Small intestine (tissue), 16 donors: ENCODE measurements at places on chromosomes 5 and 9. TPM values are rescaled to one million over a fixed set of nuclear protein-coding genes. Genes with fewer than 3 reads are reported as not detected.

Gene RGS3
- polyA plus RNA-seq = 23.0 TPM

DNA sequence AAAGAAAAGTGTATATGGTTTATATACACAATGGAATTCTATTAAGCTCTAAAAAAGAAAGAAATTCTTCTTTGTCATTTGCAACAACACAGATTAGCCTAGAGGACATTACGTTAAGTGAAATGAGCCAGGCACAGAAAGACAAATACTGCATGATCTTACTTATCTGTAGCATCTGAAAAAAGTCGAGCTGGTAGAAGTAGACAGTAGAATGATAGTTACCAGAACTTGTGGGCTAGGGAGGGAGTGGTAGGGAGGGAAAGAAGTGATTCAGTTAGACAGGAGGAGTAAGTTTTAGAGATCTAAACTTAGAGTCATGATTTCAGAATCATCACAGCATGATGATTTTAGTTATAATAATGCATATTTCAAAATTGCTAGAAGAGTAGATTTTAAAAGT, 184.6 kb downstream of the TLE4 start:
- H3K4me1 ChIP-seq = no peaks in the 10 kb centered on the region
- H3K36me3 ChIP-seq = no peaks in the 10 kb centered on the region
- H3K27me3 ChIP-seq = no peaks in the 10 kb centered on the region
- DNase-seq = no peak
- H3K27ac ChIP-seq = no peak overlapping the region

Gene NXNL2
- polyA plus RNA-seq = not detected

Gene MARVELD2
- polyA plus RNA-seq = 52.2 TPM

- H3K4me3 ChIP-seq = no peak overlapping the region
- DNase-seq = no peak
- no peaks in the 10 kb centered on the region for H3K27me3 ChIP-seq
- H3K27ac ChIP-seq = no peak overlapping the region
Observed at GRCh38 chr5:99945478-99946442, 589.4 kb upstream of the FAM174A start.

GRCh38 chr5:39337252-39337915, 26.9 kb downstream of the C9 start:
- no peak overlapping the region for H3K4me3 ChIP-seq
- H3K27ac ChIP-seq = no peak overlapping the region
- H3K36me3 ChIP-seq = no peaks in the 10 kb centered on the region

Gene ELOVL7
- polyA plus RNA-seq = 21.8 TPM

DNA sequence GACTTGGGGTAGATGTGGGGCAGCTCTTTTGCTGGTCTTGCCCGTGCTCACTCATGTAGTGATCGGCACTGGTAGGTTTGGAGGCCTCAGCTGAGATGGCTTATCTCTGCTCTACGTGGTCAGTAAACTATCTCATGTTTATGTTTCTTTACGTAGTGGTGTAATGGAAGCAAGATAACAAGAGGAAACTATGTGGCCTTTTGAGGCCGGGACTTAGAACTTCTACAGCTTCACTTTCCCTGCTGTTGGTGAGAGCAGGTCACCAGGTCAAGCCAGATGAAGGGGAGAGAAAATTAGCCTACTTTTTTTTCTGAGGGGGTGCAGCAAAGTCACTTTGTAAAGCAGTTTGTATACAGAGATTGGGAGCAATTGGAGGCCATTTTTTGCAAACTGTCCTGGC, 8.5 kb downstream of the FOCAD start:
- no peaks in the 10 kb centered on the region for H3K4me1 ChIP-seq
- no peaks in the 10 kb centered on the region for H3K27me3 ChIP-seq
- H3K36me3 ChIP-seq = no peaks in the 10 kb centered on the region
- peak; percentile 3 for DNase-seq
- H3K27ac ChIP-seq = no peak overlapping the region

DNA sequence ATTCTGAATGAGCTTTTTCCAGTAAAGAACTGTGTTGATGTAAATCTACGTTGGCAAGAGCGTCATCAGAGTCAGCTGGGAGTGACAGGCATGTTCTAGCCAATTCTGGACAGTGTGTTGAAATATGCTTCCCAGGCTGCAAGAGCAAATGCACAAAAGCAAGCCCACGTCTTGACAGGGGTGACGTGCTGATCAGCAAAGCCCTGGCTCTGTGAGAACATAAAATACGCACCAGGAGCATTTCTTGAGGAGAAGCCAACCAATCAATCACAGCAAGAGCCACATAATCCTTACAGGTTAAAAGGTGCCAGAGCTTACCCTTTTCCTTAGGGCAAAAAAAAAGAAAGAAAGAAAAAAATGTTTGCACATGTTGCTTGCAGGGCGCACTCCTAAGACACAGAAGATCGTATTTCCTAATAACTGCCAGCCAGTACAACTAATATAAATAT, 148.1 kb downstream of the PDE4D start:
- no peaks in the 10 kb centered on the region for H3K4me1 ChIP-seq
- H3K27me3 ChIP-seq = no peaks in the 10 kb centered on the region
- H3K27ac ChIP-seq = no peak overlapping the region
- no peak overlapping the region for H3K4me3 ChIP-seq

DNA sequence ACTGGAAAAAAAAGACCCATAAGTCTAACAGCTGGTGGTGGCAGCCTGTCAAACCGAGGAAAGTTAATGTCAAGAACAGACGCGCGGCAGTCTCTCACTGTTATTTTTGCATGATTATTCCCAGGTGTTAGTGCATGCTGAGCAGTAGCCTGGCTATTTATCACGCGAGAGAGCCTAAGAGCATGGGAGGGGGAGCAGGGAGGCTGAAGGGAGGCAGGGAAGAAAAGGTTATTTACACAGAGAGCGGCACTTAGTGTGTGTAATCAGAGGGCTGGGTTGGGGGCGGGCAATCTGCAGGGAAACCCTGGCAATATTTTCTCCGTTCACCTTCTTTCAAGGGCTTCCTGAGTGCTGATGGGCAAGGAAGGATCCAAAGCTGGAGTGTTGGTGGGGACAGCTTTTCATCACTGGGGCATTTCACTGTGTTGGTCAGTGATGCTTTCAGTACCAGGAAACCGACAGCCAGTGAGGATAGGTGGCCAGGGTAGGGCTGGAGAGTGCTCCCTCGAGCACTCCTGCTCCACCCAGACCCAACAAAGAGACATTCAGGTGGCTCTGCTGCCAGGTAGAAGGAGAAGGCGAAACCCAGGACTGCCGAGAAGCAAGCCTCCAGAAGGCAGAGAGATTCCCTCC, 39.6 kb downstream of the ZNF608 start:
- no peaks in the 10 kb centered on the region for H3K27me3 ChIP-seq
- H3K4me1 ChIP-seq = peaks cover 11% of the 10 kb centered on the region
- H3K36me3 ChIP-seq = no peaks in the 10 kb centered on the region
- peak; percentile 44 for DNase-seq

GRCh38 chr5:76582230-76583162, 40.7 kb downstream of the F2RL2 start:
- no peak overlapping the region for H3K4me3 ChIP-seq
- H3K27ac ChIP-seq = peak overlapping the region; percentile 75
- no peaks in the 10 kb centered on the region for H3K27me3 ChIP-seq
- DNase-seq = peak; percentile 49

GRCh38 chr9:22049411-22049810, 40.3 kb upstream of the CDKN2B start:
- no peak for DNase-seq
- no peaks in the 10 kb centered on the region for H3K4me1 ChIP-seq
- H3K36me3 ChIP-seq = no peaks in the 10 kb centered on the region
- H3K27me3 ChIP-seq = no peaks in the 10 kb centered on the region
- no peak overlapping the region for H3K4me3 ChIP-seq

GRCh38 chr5:69517763-69518212, 25.2 kb downstream of the OCLN start:
- peak; percentile 92 for DNase-seq
- H3K4me1 ChIP-seq = peaks cover 57% of the 10 kb centered on the region
- H3K27me3 ChIP-seq = no peaks in the 10 kb centered on the region
- H3K4me3 ChIP-seq = no peak overlapping the region
- peaks cover 23% of the 10 kb centered on the region for H3K36me3 ChIP-seq

Gene CDK9
- polyA plus RNA-seq = 34.0 TPM

Gene C5orf52
- not detected for polyA plus RNA-seq

Gene HEMGN
- polyA plus RNA-seq = 0.74 TPM

Gene LCNL1
- polyA plus RNA-seq = 0.07 TPM

- no peaks in the 10 kb centered on the region for H3K27me3 ChIP-seq
- no peak overlapping the region for H3K27ac ChIP-seq
- no peak overlapping the region for H3K4me3 ChIP-seq
- no peaks in the 10 kb centered on the region for H3K36me3 ChIP-seq
- peaks cover 9% of the 10 kb centered on the region for H3K4me1 ChIP-seq
Observed at GRCh38 chr9:82598241-82599039, 464.5 kb downstream of the RASEF start.
